ENCODE measurements at places on chromosomes 12 and 14.
A peak's percentile ranks its signal among the peaks of the same experiment; 100 is the strongest.

DNA sequence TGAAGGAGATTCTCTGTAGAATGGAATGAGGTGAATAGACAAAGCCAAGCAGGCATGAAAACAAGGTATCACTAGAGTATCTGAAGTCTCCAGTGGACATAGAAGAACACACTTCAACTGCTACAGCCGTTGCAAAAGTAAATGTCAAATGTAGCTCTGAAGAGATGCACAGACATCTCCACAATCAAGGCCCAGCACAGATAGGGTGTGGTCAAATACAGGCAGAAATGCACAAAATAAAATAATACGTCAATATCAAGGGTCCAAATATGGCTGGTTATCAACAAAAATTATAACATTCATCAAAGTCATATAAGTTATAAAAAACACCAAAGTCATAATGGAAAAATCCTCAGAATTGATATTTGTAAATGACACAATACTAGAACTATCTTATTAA lies 1107.3 kb downstream of the TMEM121 start:
- DNase-seq: no peak

DNA sequence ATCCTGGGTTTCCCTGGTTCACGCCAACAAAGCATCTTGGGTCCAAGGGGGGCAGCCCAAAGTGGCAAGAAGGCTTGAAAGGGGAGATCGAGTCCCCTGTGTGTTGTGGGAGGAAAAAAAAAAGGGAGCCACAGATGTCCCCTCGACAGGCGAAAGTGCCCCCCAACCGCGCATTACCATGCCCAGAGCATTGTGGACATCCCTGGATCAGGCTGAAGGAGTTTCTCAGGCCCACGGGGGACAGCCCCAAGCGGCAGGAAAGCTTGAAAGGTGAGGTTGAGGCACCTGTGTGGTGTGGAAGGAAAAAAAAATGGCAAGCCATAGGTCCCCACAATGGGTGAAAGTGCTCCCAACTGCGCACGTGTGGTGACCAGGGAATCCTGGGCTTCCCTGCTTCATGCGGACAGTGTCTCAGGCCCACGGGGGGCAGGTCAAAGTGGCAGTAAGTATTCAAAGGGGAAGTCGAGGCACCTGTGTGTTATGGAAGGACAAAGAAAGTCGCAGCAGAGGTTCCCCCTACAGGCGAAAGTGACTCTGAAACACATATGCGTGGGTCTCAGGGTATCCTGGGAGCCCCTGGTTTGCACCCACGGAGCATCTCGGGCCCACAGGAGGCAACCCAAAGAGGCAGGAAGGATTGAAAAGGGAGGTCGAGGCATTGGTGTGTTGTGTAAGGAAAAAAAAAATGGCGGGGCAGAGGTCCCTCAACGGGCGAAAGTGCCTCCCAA lies 580.1 kb downstream of the ALG10 start:
- DNase-seq: no peak

DNA sequence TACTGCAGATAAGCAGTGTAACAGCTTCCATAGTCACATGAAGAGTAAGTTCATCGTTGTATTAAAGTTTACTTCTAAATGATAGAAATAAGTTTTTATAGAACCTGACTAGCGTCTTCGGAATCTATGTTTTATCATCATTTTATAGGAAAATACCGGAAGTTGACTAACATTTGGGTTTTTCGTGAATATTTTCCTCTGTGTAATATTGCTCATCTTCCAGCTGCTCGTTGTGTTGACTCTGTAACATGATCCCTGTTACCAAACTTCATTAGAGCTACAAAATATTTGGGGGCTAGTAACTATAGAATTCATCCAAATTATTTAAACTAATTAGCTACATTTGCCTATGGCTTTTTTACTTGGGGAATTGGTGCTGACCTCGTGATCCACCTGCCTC lies 37.2 kb downstream of the DDX51 start:
- DNase-seq: no peak

GRCh38 chr12:64500394-64500793 lies 48.5 kb downstream of the TBK1 start:
- no peak for DNase-seq

DNA sequence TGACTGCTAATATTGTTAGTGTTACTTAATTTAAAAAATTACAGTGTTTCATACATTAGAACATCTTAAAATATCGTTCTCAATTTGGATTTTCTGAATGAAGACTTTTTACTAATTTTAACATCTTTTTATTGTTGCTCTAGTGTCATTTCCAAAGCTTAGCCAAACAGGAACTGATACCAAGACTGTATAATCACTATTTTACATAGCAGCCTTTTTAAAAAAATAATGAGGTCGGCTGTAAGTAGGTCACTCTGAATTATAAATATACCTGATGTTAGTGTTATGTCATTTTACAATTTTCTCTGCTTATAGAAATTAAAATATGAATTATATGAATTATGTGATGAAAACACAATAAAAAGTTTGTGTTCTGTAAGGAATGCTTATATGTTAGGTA lies 321.5 kb downstream of the TMEM117 start:
- DNase-seq: no peak

DNA sequence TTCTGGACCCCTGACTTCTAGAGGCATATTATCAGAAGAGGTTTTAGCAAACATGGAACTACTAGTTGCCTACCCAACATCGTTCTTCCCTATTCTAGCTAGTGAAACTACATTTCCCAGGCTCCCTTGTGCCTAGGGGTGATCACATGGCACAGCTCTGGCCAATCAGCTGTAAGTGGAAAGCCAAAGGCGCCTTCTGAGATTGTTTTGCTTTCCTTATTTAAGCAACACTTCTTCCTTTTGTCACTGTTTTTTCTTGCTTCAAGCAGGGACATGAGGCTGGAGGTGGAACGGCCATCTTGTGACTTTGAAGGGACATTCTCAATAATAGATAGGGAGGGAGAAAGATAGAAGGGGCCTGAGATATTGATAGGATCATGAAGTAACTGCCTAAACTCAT lies 136.7 kb downstream of the ZNF664 start:
- peak; percentile 73 for DNase-seq

DNA sequence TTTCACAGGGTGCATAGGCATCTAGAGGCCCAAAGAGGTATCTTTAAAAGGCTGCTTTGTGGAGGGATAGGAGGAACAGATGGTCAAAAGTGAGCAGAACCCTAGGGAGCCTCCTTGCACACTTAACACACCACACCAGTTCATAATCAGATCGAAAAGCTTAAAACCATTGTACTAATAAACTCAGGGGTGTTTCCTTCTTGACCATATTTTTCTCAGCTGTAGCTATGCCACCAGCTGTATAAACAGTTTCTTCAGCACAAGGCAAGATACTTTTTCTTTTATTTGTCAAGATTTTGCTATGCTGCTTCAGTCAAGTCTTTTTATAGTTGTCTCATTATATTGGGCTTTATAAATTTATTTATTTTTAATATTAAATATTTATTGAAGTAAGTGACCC lies 88.7 kb downstream of the RIC8B start:
- DNase-seq: no peak

DNA sequence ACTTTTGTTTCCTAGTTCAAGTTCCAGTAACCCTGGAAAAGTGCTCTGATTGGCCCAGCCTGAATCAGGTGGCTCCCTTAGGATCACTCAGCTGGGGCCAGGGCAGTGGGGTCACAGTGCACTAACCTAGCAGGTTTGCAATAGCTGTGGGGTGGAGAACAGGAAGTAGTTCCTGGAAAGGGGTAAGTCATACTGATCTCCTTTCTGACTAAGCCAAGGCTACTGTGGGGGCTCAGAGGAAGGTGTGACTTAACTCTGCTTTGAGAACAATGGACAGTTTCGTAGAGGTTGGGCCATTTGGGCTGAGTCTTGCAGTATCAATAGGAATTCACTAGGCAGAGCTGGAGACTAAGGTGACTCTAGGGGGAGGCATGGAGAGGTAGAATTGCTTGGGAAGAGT lies 89.4 kb downstream of the KIF26A start:
- no peak for DNase-seq

GRCh38 chr12:52285172-52285745 lies 6.1 kb downstream of the KRT81 start:
- DNase-seq: peak; percentile 69

DNA sequence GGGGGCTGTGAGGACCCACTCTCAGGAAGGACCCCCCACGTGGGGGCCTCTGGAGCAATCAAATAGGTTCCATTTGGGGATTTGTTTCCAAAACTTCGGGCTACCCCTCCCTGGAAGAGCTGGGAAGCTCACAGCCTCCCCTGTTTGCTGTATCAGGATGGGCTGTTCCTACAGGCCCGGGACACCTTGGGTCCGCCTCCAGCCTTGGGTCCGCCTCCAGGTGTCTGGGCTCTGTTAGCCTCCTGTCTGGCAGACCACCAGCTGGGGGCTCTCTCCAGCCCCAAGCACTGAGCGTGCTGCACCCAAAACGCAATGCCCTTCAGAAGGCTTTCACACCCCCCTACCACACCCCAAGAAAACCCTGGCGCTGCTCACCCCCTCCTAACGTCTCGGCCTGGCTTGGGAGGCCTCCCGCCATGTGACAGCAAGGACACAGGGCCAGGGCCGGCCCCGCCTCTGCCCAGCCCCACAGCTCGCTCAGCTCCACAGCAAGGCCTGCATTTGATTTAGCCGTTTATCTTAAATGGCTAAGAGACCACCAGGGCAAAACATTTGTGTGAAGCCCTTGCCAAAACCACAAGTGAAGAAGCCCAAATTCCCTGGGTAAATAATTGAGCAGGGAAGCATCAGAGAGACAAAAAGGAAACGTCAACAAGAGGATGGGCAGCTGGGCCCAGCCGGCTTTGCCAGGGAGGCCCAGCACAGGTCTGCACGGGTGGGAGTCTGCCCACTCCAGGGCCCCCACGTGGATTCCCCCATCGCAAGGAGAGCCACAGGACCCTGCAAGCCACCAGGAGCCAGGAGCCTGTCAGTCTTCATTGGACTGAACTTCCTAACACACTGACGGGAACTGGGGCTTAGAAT lies 39.9 kb downstream of the BCL11B start:
- DNase-seq: no peak

DNA sequence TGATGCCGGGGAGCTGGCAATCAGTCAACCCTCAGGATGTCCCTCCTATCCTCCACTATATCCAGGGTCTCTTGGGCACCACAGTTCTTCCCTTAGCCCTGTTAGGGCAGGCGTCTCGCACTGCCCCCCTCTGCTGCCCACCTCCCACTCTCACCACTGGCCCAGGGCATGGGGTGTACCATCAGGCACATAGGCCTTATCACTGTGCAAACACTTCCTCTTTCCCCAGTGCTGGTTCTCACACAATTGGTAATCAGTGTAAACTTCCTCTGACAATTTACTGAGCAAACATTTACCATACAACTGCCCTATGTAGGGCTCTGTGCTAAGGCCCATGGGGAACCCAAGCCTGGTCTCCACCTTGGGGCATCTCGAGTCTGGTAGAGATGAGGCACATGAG lies 20.1 kb upstream of the TMED10 start:
- DNase-seq: no peak

- no peak for DNase-seq
These were observed 280.0 kb downstream of the C12orf75 start for GRCh38 chr12:105610459-105610858.

- DNase-seq: peak; percentile 73
These were observed 39.8 kb downstream of the SLC24A4 start for GRCh38 chr14:92362781-92363235.

GRCh38 chr14:31487886-31488285 lies at the start of gene GPR33:
Gene GPR33, minus strand, starts transcription at chr14:31488039. Its CDS starts 4,074 bp downstream, at chr14:31483965.
- no peak for DNase-seq

- peak; percentile 45 for DNase-seq
These were observed 1.2 kb downstream of the FLRT2 start for GRCh38 chr14:85531141-85531586.

DNA sequence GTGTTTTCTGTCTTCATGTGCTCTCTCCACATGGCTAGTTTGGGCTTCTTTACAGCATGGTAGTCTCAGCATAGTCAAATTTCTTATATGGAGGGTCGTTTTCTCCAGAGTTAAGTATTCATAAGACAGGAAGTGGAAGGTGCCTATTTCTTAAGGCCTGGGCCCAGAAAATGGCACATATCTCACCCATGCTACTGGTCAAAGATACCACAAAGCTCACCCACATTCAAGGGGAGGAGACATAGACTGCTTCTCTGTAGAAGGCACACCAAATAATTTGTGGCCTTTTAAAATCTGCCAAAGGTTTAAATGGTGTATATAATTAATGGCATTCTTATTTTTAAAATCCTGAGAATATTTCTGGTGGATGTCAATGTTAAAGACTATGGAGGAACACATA lies 44.8 kb downstream of the CCDC91 start:
- DNase-seq: no peak

DNA sequence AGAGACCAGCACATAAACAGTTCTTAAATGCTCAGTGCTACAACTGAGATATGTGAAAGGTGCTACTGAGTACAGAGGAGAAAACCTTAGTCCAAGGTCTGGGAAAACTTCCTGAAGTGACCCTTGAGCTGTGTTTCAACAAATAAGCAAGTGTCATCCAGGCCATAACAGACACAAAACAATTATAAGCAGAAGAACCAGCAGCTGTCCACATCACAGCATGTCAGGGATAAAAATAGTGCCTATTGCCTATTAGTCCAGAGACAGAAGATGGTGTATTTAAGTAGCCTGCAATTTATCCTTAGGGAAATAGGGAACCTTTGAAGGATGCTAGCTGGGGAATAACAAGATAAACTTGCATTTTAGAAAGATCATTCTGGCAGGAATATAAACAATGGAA lies 237.8 kb downstream of the SPTSSA start:
- DNase-seq: no peak

- DNase-seq: peak; percentile 17
These were observed 62.4 kb upstream of the MED13L start for GRCh38 chr12:116339800-116340371.

DNA sequence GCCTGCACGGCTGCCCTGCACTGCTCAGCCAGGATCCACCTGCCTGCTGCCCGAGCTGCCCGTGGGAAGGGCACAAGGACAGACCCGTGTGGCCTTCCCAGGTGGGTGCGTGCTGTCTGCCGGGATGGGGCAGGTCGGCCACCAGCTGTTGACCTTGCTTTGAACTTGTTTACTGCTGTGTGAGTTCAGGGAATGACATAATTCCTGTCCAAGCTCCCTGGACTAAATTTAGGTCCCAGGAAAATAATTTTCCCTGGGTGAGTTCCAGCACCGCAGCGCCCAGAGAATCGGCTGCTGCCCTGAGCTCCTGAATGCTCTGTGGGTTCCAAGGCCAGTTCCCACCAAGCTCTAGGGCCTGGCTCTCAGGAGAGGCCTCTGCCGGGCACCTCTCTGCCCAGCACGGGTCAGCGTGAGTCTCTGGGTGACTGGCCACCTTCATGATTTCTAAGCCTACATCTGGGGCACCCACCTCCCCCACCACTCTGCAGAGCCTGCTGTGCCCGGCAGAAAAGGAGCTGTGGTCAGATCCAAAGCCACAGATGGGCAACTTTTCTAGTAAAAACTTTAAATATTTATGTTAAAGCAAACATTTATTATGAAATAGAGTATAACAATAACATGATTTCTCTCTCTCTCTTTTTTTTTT lies 27.2 kb upstream of the MLXIP start:
- peak; percentile 57 for DNase-seq

- no peak for DNase-seq
These were observed 3.8 kb downstream of the C14orf93 start for GRCh38 chr14:23006188-23006534.

GRCh38 chr14:61587081-61587713 lies 108.1 kb upstream of the HIF1A start:
- DNase-seq: no peak
